ENCODE measurements at places on chromosomes 5 and 9.

- DNase-seq, result no peak
These were observed 2.6 kb downstream of the CEMIP2 start for GRCh38 chr9:71765693-71766092.

- no peak for DNase-seq
These were observed 19.5 kb downstream of the SRFBP1 start for GRCh38 chr5:121981254-121981653.

GRCh38 chr5:5979377-5979760, 399.0 kb downstream of the MED10 start:
- no peak for DNase-seq

GRCh38 chr5:123708074-123708806, 196.3 kb downstream of the CSNK1G3 start:
- no peak for DNase-seq

- DNase-seq, result no peak
These were observed 881.1 kb upstream of the DMAC1 start for GRCh38 chr9:8680658-8681057.

Measured in D721Med (cell line).